ENCODE measurements at places on chromosomes 2 and 18. TPM values are rescaled to one million over a fixed set of nuclear protein-coding genes. Genes with fewer than 3 reads are reported as not detected.

DNA sequence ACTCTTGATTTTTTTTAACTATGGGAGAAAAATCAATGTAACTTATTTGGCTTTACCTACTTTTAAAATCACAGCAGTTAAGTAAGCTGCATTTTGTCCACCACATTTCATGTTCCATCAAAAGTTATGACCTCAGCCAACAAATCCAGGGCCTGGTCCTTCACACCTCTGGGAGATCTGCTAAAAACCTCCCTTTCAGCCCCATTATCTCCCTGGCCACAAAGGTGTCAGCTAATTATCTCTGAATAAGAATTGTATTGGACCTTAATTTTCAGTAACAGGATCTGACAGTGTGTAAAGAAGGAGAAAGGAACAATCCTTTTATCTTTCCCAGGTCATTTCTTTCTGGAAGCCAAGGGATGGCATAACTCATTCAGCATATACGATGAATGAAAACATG, 359.3 kb downstream of the TMEM182 start:
- DNase-seq, result no peak

DNA sequence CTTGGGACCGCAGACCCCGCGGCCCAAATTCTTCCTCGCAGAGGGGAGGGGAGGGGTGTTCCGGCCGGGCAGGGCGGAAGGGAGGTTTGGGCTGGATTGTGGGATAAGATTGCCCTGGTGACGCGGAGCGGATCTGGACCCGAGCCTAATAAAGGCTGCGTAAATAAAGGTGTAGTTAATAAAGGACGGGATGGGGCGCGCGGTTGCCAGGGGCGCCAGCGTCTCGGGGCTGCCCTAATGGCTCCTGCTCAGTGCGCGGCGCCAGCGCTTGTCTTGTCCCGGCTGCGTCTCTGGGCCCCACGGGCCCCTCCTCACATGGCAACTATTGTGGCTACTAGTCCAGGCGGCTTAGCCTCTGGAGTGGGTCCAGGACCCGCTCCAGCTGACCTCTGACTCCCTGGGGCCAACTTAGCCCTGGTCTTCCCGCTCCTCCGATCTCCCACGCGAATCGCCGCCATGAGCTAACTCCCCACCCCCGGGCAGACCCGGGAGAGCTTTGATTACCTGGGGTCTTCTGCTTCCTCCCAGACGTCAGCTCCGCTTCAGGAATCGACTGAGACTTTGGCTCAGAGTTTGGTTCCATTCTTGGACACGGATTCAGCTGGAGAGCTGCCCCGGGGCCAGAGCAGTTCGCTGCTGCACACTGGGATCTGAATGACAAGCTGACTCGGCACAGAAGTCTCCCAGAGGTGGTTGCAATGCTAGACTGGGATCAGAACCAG, 36.5 kb downstream of the SLC25A52 start:
- no peak for DNase-seq

GRCh38 chr2:157190151-157190550, 67.4 kb upstream of the GALNT5 start:
- peak; percentile 70 for DNase-seq

DNA sequence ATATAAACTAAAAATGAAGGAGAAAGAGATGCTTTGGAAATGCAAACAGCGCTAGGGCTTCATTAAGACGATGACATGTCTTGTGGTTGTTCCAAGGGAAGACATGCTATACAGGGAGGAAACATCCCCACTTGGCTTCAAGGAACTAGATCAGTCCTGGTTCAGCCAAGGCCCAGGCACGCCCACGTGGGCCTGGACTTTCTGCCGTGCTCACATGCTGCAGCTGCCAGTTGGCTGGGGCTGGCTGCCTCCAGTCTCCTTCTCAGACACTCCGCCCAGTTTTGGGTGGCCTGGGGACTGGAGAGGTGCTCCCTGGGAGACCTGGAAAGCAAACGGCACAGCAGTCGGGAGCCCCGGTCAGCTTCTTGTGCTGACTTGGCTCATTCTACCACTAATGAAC, 109.6 kb downstream of the GLI2 start:
- DNase-seq, result no peak

GRCh38 chr2:45626387-45627221, 15.5 kb upstream of the SRBD1 start:
- DNase-seq, result no peak

- no peak for DNase-seq
Measured at GRCh38 chr2:57891086-57891712, 155.4 kb upstream of the VRK2 start.

DNA sequence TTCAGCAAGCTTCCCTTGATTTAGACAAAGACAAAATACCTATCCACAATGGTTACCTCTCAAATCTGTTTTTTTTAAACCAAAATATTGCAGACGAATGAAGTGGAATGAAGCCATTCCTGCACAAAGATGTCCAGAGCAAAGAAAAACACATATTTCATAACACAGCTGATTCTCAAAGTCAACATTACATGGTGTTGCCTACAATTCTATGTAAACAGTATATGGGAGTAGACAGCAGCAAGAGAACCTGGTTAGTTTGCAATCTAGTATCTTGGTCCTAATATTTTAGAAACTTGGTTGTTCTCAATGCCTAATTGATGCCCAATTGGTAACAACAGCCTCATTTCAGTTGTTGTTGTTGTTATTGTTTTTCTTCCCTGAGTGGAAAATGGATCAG, 1240.9 kb upstream of the CHAC2 start:
- no peak for DNase-seq

DNA sequence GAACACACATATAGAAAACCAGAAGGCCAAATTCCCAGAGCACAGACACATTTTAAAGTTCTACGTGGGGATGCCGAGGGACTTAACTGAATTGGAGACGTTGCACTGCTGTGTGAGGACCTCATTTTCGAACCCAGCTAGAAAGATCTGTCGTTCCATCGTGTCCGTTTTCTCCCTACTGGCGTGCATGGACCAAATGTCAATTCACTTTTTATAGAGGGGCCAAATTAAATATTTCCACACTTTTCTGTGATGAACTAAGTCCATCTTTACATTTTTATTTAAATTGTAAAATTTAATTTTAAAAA, 692 bp upstream of the TSHZ1 start:
- DNase-seq, result no peak

DNA sequence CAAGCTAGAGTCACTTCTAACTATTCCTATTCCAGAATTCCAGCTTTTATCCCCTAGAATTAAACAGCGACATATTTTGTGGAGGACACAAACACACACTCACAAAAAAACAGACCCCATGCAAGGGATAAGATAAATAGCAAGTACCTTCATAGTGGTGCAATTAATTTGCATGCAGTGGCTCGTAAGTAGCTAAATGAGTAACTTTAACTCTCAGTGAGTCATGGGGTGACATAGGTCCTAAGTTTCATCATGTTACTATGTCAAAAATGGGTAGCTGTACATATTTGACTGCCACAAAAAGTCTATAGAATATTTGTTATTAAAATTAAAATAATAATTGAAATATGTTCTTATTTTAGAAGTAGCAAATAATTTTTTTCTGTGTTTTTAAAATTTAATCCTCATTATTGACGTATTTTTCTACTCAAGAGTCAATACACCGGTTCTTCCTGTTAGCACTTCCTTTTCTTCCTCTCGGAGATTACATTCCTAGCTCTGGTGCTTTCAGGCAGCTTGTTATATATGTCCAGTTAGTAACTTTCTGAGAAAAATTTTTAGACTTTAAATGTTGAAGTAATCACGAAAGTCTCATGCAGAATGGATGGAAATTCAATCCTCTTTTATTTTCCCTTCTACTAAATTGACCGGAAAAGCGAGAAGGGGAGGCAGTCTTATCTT, 247.0 kb downstream of the KCNH7 start:
- no peak for DNase-seq

GRCh38 chr2:74812787-74813590, 20.9 kb upstream of the HK2 start:
- DNase-seq, result no peak

DNA sequence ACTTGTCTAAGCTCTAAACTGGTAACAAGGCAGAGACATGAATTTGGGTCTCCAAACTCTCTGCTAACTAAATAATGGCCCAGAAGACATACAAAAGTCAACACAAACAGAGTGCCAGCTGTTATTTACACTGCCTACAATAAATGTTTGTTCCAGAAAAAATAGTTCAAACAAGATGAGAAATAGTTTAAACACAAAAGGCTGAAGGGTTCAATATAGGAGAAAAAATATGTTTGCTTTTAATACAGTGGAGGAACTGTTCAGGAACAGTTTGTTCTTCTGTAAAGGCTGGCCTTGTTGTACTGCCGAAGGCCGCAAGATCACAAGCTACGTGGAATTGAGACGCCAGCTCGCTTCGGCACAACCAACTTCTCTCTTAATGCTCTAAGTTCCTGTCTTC, 74.6 kb downstream of the AFF3 start:
- no peak for DNase-seq

GRCh38 chr2:162232671-162233070, 10.6 kb downstream of the FAP start:
- DNase-seq, result no peak

- DNase-seq, result no peak
Measured at GRCh38 chr2:82837588-82838304, 1621.3 kb downstream of the SUCLG1 start.

DNA sequence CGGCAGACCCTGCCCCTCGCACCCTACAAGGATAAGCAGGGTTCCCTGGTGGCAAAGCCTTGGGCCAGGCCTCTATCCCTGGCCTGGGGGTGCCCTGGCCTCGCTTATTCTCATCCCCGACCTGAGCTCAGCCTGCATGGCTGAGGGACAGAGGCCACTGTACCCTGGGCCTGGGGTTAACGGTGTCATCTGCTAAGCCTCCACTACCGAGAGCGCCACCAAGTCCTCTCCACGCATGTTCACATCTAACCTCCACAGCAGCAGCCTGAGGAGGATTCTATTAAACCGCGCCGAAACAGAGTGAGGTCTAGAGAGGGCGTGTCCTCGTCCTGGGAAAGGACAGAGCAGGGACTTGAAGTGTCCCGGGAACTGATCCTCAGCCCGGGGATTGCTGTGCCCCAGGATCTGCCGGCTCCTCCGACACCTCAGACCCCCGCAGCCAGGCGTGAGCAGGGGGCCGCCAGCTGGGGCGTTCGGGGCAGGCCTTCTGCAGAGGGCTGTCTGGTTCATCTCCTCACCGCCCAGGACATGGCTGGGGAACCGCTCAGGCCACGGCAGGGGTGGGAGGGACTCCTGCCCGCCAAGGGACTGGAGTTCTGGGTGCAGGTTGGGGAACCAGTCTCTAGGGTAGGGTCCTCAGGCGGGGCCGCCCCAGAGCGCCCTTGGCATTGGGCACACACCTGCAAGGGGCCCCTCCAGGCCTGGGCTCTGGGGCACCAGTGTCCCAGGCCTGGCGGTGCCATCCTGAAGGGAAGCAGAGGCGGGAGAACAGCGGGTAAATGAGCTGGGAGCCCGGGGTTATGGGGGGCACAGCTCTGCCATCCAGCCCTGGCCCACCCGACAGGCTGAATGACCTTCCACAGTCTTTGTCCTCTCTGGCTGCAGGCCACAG, 68.0 kb upstream of the SMAD7 start:
- DNase-seq, result no peak

DNA sequence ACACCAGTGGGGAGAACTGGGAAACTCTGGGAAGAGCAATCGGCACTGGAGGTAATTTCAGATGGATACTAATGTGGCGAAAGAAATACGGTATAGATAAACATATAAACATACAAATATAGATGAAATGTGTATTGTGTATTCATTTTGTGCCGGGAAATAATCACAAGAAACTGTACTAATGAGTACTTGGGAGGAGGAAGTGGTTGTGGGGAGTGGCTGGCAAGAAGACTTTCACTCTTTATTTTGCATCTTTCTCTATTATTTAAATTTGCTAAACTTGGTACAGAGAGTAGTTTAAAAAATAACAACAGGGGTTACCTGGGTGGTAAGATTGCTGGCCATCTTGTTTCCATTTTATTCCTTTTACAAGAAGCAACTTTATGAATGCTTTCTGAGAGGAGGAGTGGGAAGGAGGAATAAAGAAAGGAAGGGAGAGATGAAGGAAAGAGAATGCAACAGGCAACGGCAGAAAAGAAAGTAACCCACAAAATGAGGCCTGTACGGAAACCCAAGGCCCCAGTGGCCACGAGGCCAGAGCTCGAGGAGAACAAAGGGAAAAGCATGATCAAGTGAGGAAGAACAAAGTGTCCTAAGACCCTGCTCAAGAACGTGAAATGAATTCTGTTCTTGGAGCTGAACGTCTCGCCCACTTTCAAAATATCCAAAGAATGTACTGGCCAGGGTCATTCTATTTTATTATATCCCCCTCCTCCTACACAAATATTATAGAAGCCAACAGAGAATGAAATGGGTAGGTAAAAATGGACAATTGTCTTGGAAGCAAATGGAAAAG, 45.2 kb downstream of the FAM178B start:
- no peak for DNase-seq

GRCh38 chr2:95380280-95380679, 22.2 kb upstream of the FAHD2A start:
- DNase-seq, result no peak

DNA sequence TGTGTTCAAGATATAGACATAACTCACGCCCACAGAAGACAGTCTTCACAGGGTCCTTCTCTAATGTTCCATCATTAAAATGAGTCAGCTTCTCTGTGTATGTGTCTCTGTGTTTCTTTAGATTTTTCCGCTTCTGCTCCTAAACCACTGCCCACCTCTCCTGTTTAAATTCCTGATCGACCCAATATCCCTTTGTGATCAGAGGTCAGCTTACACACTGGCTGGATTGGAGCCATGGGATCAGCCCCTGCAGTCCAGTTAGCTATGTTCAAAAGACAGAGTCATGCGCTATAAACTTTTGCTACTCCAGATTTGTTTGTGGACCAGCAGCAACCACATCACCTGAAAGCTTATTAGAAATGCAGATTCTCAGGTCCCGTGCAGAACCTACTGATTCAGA, 229.2 kb downstream of the C1D start:
- no peak for DNase-seq

DNA sequence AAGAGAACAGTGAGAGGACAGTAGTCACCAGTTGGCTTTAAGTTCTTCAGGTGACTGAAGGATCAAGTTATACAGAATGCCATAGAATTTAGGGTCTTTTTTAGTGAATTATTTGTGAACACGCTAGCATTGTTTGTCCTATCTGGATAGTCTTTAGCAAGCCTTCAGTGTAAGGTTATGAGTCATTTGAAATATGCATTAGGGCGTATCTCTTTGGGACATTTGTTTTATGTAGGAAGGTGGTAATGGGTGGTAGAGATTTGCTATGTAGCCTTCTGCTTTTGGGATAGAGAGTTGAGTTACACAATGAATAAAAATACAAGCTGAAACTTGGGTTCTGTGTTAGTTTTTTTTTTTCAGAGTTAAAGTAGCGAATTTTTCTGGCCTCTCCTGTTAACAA, 13.0 kb downstream of the ACTR2 start:
- DNase-seq, result no peak

GRCh38 chr18:9209279-9209678, 72.7 kb downstream of the ANKRD12 start:
- DNase-seq, result no peak

UGT1A4 gene
- not detected for total RNA-seq

MROH2A gene
- total RNA-seq, result not detected

GALNT3 gene
- total RNA-seq, result 0.34 TPM

ZNF804A gene
- total RNA-seq, result 0.05 TPM
